Calu3 (cell line): ENCODE measurements at places on chromosomes 7 and 10.

DNA sequence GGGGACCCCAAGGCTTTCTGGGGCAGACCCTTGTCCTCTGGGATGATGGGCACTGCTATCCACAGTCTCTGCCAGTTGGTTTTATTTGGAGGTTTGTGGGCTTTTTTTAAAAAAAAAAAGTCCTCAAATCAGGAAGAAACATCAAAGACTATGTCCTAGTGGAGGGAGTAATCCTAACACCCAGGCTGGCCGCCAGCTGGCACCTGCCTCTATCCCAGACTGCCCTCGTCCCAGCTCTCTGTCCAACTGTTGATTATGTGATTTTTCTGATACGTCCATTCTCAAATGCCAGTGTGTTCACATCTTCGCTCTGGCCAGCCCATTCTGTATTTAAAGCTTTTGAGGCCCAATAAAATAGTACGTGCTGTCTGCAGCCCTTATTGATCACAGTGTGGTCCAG is 61.0 kb upstream of the LRRC4 start:
- no peak for DNase-seq

DNA sequence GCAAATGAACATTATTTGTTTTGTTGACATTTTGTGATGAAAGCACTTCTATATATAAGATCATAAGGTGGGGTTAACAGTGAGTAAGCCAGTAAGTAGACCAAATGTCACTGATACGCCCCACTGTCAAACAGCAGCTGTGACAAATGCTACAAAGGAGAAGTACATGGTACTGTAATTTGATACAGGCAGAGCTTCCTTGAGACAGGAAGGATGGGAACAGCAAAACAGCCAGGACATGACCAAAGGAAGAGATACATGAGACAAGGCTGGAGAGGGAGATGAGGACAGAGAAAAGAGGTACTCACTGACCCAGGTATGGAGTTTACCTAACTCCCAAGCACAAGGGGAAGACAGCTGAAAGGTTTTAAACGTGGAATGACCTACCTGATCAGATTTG is 127.0 kb downstream of the SRPK2 start:
- DNase-seq: no peak

DNA sequence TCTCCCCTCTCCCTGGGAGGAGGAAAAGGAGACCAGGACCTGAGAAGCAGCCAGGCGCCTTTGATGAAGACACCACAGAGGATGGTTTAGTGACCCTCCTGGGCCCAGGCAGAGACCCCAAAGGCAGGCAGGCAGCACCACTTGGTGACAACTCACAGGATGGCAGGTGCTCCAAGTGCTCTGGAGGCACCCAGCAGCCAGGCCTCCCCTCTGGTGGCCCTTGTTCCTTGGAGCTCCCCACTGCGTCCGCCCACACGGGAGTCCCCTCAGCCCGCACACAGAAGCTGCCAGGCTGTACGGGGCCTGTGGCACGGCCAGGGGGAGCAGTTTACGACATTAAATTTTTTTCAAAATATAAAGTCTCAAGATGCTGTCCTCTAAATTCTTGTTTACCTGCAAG is 607.1 kb upstream of the FOXK1 start:
- DNase-seq: peak; percentile 65

DNA sequence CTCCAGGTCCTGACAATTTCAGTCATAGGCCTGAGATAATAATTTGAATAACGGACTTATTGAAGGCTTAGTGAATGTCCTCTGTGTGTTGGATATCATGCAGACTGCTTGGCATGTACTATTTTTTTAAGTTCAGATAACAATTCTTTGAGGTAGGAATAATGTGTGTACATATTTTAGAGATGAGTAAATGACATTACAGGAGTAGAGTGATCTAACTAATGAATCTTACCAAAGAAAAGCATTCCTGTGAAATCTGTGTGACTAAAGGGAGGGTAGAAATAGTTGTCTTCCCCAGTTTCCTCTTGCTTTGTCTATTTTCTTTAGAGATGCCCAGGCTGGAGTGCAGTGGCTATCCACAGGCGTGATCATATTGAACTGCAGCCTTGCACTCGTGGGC is 391.8 kb upstream of the ETV1 start:
- no peak for DNase-seq

DNA sequence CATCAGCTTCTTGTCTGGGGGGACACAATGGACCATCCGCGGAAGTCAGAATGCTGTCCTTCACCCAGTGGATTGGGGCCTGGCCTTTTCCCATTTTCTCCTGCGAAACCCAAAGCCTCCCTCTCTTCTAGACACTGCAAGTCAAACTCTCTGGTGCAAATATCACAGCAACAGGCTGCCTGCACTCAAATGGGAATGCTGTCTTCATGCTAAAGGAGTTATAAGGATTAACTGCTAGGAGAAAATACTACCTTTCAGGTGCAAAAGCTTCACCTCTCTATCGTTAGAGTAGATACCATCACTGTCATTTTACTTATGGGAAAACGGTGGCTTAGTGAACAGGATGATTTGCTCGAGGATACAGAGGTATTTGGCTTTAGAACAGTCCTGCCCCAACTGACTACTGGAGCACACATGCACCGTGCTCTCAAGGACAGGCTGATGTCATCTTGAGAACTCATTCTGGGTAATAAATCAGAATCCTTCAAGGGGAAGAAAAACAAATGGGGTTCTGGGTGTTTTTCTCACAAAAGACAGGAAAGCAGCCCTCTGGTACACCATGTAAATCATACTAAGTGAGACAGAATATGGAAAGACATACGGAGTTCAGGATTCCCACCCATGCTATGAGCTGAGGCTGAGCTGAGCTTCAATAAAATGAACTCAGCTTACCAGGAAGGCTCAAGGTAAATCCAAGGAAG is 100.9 kb downstream of the SAMD9 start:
- no peak for DNase-seq

- DNase-seq: no peak
Observed at GRCh38 chr10:60155943-60156683, 233.6 kb downstream of the ANK3 start.

DNA sequence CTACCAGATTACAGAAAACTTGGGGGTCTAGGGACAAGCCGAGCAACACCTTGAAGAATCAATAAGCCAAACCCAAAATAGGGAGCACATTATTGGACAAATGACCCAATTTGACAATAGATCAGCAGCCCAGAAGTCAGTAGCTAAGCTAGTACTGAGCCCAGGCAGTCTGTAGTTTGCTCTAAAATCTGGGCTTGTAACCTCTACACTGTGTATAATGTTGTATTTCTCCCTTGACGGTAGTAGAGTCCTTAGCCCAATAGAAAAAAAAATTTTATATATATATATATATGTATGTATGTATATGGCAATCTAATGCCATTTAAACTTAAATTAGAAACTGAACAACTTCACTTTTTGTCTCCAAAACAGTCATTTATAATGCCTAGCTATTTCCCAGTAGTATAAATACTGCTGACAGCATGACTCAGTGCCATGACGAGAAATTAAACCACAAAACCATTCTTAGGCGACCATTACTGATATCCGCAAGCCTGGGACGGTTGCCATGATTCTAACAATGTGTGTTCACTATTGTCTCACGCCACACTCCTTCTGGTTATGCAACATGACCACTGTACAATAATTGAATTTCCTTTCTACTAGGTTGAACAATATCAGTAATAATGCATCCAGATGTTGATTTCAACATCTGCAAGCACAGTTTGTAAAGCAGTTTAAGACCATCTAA is 110.5 kb downstream of the IPMK start:
- peak; percentile 81 for DNase-seq

GRCh38 chr7:79434098-79434497 is 19.4 kb downstream of the MAGI2 start:
- DNase-seq: no peak

GRCh38 chr7:155999631-156000489 is 187.6 kb upstream of the SHH start:
- no peak for DNase-seq

GRCh38 chr7:94357076-94357475 is 37.6 kb upstream of the COL1A2 start:
- DNase-seq: no peak

- no peak for DNase-seq
Observed at GRCh38 chr10:90847436-90847835, 10.4 kb downstream of the HTR7 start.

DNA sequence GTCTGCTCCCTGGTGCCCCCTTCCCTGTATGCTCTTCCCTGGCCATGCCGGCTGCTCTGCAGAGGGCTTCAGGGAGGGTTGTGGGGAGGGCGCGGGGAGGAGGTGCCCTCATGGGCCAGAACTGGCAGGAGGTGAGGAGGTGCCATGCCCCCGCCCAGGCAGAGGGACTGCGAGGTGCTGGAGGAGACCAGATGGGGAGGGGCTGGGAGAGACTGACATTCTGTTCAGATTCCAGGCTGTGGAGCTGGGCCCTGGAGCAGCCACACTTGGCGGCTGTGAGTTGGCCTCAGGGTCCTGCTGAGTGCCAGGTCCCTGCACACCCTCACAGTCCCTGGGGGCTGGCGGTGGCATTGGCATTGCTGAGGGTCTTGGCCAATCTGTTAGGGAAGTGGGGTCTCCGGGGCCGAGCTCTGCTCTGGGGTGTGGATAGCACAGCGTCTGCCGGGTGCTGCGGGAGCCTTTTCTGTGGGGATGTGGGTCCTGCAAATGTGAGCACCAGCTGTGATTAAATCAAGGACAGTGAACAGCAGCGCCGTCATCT is 25.4 kb downstream of the INPP5A start:
- no peak for DNase-seq

GRCh38 chr7:117986645-117987269 is 113.5 kb upstream of the CTTNBP2 start:
- no peak for DNase-seq

- DNase-seq: no peak
Observed at GRCh38 chr7:45347804-45348203, 190.2 kb downstream of the RAMP3 start.

GRCh38 chr7:139675127-139676125 is 102.4 kb downstream of the HIPK2 start:
- no peak for DNase-seq

- DNase-seq: no peak
Observed at GRCh38 chr7:120421151-120421651, 148.2 kb downstream of the KCND2 start.

DNA sequence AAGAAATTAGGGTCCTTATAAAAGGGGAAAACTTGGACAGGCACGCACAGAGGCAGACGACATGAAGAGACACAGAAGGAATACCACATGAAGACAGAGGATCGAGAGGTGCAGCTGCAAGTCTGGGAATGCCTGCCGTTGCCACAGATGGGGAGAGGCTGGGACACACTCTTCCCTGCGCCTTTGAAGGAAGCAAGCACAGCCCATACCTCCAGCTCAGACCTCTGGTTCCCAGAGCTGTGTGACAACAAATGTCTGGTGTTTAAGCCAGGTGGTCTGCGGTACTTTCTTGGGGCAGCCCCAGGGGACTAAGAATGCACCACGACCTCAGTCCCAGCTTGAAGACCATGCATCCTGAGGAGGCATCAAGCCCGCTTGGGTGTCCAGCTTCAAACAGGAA is 18.3 kb downstream of the INSIG1 start:
- DNase-seq: no peak

GRCh38 chr7:137846827-137847567 is at the start of gene DGKI:
Gene DGKI, minus strand, starts transcription at chr7:137846974.
- no peak for DNase-seq

- DNase-seq: no peak
Observed at GRCh38 chr10:33073641-33074415, 115.8 kb upstream of the ITGB1 start.

- no peak for DNase-seq
Observed at GRCh38 chr10:80272793-80273522, 16.5 kb downstream of the MAT1A start.

GRCh38 chr7:55086413-55087201 is 67.8 kb downstream of the EGFR start:
- no peak for DNase-seq

DNA sequence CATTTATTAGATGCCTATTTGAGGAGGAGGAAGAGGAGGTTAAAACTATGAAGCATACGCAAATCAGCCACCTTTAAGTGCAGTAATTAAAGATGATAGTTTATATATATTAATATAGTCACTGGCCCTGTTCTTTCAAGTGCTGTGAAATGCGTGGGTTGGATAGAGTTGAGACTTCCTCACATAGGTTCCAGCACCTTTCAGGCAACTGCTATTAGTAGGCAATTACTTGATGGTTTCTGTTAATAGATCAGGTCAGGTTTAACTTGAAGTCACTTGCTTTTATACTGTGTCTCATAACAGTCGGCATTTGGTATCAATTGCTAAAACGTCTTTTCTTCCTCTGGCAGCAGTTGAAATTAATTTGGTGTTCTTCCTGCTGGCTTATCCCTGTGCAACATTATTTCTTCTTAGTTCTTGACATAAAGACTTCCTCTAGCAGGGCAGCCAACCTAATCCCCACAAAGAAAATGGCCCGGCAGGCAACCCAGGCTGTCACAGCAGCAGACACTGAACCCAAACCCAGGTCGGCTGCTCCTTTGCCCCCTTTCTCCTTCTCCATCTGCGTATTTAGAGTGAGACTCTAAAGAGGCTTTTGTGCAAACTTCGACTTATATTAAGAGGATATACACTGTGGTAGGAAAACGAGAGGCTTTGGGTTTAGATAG is 35.3 kb upstream of the BET1 start:
- no peak for DNase-seq

DNA sequence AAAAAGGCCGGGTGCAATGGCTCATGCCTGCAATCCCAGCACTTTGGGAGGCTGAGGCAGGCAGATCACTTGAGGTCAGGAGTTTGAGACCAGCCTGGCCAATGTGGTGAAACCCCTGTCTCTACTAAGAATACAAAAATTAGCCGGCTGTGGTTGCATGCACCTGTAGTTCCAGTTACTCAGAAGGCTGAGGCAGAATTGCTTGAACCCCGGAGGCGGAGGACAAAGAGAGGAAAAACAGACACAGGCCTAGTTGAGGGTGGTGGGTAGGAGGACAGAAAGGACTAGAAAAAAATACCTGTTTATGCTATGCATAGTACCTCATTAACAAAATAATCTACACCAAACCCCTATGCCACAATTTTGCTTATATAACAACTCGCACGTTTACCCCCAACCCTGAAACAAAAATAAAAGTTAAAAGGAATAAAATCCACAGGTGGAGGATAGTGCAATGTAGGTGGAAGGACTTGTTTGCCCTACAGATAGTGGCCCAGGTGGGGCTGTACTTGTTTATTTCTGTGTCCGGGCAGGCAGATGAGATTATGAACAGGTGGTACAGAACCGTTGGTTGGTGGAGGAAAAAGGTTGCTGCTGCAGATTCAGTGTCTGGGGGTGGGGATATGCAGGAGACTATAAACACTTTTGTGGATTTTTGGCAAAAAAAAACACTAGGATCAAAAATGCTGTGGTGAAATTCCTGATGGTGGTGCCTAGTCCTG is 5.1 kb downstream of the ZNF680 start:
- DNase-seq: no peak

- peak; percentile 43 for DNase-seq
Observed at GRCh38 chr10:31134311-31134952, 102.8 kb upstream of the ZNF438 start.
